ENCODE measurements at places on chromosomes 12 and 14. TPM values are rescaled to one million over a fixed set of nuclear protein-coding genes. Genes with fewer than 3 reads are reported as not detected.

DNA sequence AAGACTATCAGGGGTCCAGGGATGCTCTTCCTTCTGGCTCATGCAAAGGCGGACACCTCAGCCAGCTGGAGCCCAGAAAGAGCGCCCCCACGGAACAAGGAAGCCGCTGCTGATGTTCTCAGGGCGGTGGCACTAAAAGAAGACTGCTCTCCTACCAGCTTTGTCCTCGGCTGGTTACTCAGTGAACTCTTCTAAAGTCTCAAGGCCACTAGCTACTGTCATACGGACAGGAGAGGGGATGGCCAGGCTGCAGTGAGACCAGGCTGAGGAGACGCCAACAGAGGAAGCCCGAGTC, 59.6 kb downstream of the CCDC88C start:
- H3K4me1 ChIP-seq, result no peaks in the 10 kb centered on the region
- DNase-seq, result no peak
- no peak overlapping the region for H3K27ac ChIP-seq
- H3K4me3 ChIP-seq, result no peak overlapping the region
- no peaks in the 10 kb centered on the region for H3K27me3 ChIP-seq

DNA sequence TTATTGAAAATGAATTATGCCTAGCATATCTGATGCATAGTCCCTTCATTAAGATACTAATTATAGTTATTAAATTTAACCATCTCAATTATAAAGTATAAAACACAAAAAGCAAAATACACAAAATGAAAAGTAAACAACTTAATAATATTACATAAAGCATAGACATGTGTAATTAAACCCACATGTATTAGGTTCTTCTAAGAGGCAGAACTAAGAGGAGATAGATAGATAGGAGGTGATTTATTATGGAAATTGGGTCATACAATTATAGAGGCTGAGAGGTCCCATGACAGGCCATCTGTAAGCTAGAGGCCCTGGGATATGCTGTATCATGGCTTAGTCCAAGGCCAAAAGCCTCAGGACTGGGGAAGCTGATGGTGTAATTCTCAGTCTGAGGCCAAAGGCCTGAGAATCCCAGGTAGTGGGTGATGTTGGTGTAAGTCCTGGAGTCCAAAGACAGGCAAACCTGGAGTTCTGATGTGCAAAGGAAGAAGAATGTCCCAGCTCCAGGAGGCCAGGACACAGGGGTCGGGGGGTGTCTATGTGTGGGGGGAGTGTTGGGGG, 953.3 kb downstream of the TRHDE start:
- no peak overlapping the region for H3K4me3 ChIP-seq
- no peaks in the 10 kb centered on the region for H3K27me3 ChIP-seq
- DNase-seq, result no peak
- H3K27ac ChIP-seq, result no peak overlapping the region
- H3K36me3 ChIP-seq, result no peaks in the 10 kb centered on the region

- H3K36me3 ChIP-seq, result no peaks in the 10 kb centered on the region
- no peak overlapping the region for H3K4me3 ChIP-seq
- no peaks in the 10 kb centered on the region for H3K27me3 ChIP-seq
Observed at GRCh38 chr12:9204380-9204779, 3.8 kb downstream of the PZP start.

GRCh38 chr12:4196805-4197420, 76.6 kb upstream of the CCND2 start:
- H3K4me1 ChIP-seq, result no peaks in the 10 kb centered on the region
- DNase-seq, result no peak
- H3K27me3 ChIP-seq, result peaks cover 7% of the 10 kb centered on the region
- H3K4me3 ChIP-seq, result no peak overlapping the region

DNA sequence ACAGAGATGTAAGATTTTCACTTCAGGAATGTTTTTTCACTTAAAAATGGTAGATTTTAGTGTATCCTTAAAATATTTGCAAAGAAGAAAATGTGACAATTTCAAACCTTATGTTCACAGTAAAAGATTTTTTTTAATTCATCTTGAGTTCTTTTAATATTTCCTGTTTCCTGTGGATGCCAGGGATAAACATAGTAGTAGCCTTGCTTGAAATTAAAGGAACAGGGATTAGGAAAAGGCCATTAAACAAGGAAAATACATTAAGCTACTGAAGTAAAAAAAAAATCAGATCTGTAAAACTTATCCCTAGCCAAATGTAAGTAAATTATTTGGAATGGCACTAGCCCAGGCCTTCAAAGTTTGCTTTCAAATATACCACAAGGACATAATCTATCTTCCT, 138.1 kb upstream of the AEBP2 start:
- H3K36me3 ChIP-seq, result no peaks in the 10 kb centered on the region
- no peak overlapping the region for H3K27ac ChIP-seq
- no peaks in the 10 kb centered on the region for H3K27me3 ChIP-seq
- H3K4me3 ChIP-seq, result no peak overlapping the region
- peaks cover 25% of the 10 kb centered on the region for H3K4me1 ChIP-seq

- DNase-seq, result no peak
- no peak overlapping the region for H3K27ac ChIP-seq
- no peak overlapping the region for H3K4me3 ChIP-seq
- H3K27me3 ChIP-seq, result no peaks in the 10 kb centered on the region
- H3K36me3 ChIP-seq, result no peaks in the 10 kb centered on the region
Observed at GRCh38 chr12:97561619-97562290, 99.2 kb downstream of the RMST start.

- peaks cover 10% of the 10 kb centered on the region for H3K4me1 ChIP-seq
- H3K27me3 ChIP-seq, result peaks cover 6% of the 10 kb centered on the region
- no peak for DNase-seq
- H3K4me3 ChIP-seq, result no peak overlapping the region
- H3K36me3 ChIP-seq, result no peaks in the 10 kb centered on the region
Observed at GRCh38 chr12:52019113-52019770, 12.5 kb downstream of the TAMALIN start.

- H3K4me1 ChIP-seq, result no peaks in the 10 kb centered on the region
- H3K27me3 ChIP-seq, result no peaks in the 10 kb centered on the region
- no peak overlapping the region for H3K27ac ChIP-seq
- no peaks in the 10 kb centered on the region for H3K36me3 ChIP-seq
- DNase-seq, result no peak
Observed at GRCh38 chr12:51692016-51692415, 101.0 kb downstream of the SCN8A start.

- peaks cover 3% of the 10 kb centered on the region for H3K4me1 ChIP-seq
- H3K36me3 ChIP-seq, result no peaks in the 10 kb centered on the region
- no peak overlapping the region for H3K27ac ChIP-seq
- no peaks in the 10 kb centered on the region for H3K27me3 ChIP-seq
- DNase-seq, result no peak
Observed at GRCh38 chr14:32702562-32702961, 236.1 kb upstream of the NPAS3 start.

Gene PPP1R1A
- 0.75 TPM for polyA plus RNA-seq

Gene KCNH3
- polyA plus RNA-seq, result 18.1 TPM

Gene LETMD1
- 59.1 TPM for polyA plus RNA-seq

Gene PCED1B
- polyA plus RNA-seq, result 41.3 TPM
